ENCODE measurements at places on chromosomes 7 and 10.

DNA sequence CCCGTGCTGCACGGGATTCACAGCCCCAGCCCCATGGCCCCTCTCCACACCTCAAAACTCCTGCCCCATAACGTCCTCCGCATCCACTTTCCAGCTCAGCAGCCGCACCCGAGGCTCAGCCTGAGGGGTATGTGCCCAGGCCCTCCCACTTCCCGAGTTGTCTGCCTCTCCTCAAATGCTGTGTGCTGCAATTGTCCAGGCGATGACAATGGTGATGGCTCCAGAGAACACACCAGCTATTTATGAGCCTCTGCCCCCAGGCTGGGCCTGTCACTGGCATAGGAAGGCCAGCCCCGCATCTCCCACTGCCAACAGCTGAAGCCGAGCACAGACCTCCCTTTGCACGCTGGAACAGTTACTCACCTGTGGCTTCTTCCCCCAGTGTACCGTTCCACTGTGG, 2.4 kb upstream of the LDB3 start:
- no peak overlapping the region for H3K27ac ChIP-seq
- no peaks in the 10 kb centered on the region for H3K27me3 ChIP-seq
- no peaks in the 10 kb centered on the region for H3K36me3 ChIP-seq
- no peak overlapping the region for H3K4me3 ChIP-seq
- peaks cover 21% of the 10 kb centered on the region for H3K4me1 ChIP-seq

DNA sequence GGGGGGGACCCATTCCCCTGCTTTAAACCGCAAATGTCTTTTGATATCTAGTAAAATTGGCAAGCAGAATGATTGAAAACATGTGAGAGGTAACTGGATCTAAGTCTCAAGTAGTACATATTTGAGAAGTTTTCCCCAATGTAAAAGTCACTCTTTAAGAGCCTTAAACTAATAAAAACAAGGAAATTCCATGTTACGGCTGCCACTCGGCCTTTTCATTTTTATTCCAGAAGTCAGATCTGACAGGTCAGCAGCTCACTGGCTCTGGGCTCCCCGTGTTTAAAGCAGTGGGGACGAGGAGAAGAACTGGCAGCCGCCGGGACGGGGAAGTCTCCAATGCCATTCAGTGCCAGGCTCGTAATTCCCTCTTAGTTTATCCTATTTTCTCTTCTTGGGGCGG, 80.7 kb downstream of the CUX1 start:
- H3K36me3 ChIP-seq = no peaks in the 10 kb centered on the region
- H3K27me3 ChIP-seq = no peaks in the 10 kb centered on the region
- peak overlapping the region; percentile 41 for H3K27ac ChIP-seq
- peaks cover 73% of the 10 kb centered on the region for H3K4me1 ChIP-seq
- DNase-seq = no peak

DNA sequence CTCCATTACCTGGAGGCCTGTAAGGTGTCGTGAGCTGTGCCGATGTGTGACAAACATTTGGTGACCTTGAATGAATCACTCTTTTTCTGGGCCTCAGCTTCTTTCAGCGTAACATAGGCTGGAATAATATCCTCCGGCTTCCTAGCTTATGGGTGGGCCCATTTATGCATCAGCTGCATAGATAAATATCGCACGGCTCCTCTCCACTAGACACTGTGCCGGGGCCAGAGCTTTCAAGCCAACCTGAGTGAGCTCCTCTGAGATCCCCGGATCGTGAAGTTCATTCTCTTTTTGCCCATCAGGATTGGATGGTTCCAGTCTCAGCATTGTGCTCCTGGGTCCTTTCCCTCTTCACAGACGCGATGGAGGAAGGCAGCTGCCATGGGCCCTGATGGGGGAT, 574.3 kb upstream of the FOXK1 start:
- no peaks in the 10 kb centered on the region for H3K36me3 ChIP-seq
- no peak overlapping the region for H3K27ac ChIP-seq
- no peak overlapping the region for H3K4me3 ChIP-seq

DNA sequence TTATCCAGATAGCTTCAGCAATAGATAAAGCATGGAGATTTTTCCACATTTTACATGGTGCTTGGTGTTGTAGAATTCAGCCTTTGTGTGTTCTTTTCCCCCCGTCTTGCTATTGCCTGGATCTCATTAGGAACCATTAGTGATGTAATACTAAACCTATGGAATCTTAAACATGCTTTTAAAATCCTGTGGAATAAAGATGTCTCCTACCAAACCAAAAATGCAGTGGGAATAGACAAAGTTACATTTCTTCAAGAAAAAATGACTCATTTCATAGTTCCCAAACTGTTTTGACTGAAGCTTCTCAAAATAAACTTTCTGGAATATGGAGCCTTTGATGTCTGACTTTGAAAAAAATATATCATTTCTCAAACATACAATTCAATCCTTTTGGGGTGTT, 44.0 kb downstream of the CALD1 start:
- peaks cover 14% of the 10 kb centered on the region for H3K4me1 ChIP-seq
- H3K27ac ChIP-seq = no peak overlapping the region
- no peak for DNase-seq
- H3K4me3 ChIP-seq = no peak overlapping the region
- no peaks in the 10 kb centered on the region for H3K27me3 ChIP-seq

DNA sequence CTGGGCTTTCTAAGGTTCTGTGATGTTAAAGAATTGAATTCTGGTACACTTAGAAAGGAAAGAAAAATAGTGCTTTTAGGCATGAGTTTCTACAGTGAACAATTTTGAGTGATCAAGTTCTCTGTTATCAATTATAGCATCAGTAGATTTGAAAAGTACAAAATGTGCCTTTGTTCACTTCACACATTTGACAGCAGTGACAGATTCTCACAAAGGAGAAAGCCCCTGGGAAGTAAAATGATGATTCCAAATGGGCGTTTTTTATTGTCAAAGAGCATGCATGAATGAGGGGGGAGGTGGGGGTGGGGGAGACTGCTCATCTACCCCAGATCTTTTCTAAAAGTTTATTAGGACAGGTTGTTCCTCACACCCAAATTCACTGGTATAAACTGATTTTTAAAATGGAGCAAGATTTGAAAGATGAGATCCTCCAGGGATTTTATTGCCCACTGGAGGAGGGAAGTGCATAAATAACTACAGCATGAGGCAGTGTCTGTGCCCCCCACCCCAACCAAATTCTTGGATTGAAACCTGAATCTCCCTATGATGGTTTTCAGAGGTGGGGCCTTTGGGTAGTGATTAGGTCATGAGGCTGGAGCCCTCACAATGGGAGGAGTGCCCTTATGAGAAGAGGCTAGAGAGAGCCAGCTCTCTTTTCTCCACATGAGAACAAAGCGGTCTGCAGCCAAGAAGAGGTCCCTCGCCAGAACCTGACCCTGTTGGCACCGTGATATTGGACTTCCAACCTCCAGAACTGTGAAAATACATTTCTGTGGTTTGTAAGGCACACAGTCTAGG, 79.5 kb downstream of the AOAH start:
- no peak overlapping the region for H3K4me3 ChIP-seq
- H3K4me1 ChIP-seq = peaks cover 21% of the 10 kb centered on the region
- peak overlapping the region; percentile 73 for H3K27ac ChIP-seq
- H3K36me3 ChIP-seq = no peaks in the 10 kb centered on the region
- no peak for DNase-seq

GRCh38 chr7:36787933-36788378, 63.7 kb upstream of the AOAH start:
- no peaks in the 10 kb centered on the region for H3K27me3 ChIP-seq
- no peak overlapping the region for H3K27ac ChIP-seq
- peaks cover 11% of the 10 kb centered on the region for H3K4me1 ChIP-seq
- DNase-seq = no peak
- H3K36me3 ChIP-seq = no peaks in the 10 kb centered on the region
- H3K4me3 ChIP-seq = no peak overlapping the region

- DNase-seq = no peak
- no peaks in the 10 kb centered on the region for H3K36me3 ChIP-seq
- H3K4me3 ChIP-seq = no peak overlapping the region
- peaks cover 5% of the 10 kb centered on the region for H3K27me3 ChIP-seq
- H3K4me1 ChIP-seq = peaks cover 21% of the 10 kb centered on the region
These were observed 15.0 kb upstream of the PDLIM1 start for GRCh38 chr10:95305606-95306317.

- no peak for DNase-seq
- peaks cover 20% of the 10 kb centered on the region for H3K4me1 ChIP-seq
- H3K36me3 ChIP-seq = no peaks in the 10 kb centered on the region
- H3K27me3 ChIP-seq = peaks cover 20% of the 10 kb centered on the region
These were observed 189.3 kb upstream of the LYZL2 start for GRCh38 chr10:30818854-30819253.

DNA sequence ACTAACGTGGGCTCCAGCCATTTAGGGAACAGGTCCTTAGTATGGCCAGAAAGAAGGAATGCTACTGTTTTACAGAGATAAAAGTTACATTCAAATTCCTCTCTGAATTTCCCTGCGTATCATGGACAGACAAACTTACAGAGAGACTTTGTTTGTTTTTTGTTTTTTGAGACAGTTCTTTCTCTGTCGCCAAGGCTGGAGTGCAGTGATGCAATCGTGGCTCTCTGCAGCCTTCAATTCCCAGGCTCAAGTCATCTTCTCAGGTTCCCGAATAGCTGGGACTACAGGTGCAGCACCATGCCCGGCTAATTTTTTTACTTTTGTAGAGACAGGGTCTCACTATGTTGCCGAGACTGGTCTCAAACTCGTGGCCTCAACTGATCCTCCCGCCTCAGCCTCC, 64.5 kb upstream of the MPP7 start:
- H3K4me3 ChIP-seq = no peak overlapping the region
- no peaks in the 10 kb centered on the region for H3K36me3 ChIP-seq
- 0 out of 2 replicates have a peak, but pooled peaks cover 2% of the 10 kb centered on the region for H3K4me1 ChIP-seq
- no peak overlapping the region for H3K27ac ChIP-seq

- H3K36me3 ChIP-seq = no peaks in the 10 kb centered on the region
- no peak overlapping the region for H3K27ac ChIP-seq
- H3K4me3 ChIP-seq = no peak overlapping the region
- H3K27me3 ChIP-seq = no peaks in the 10 kb centered on the region
- peaks cover 17% of the 10 kb centered on the region for H3K4me1 ChIP-seq
- DNase-seq = peak; percentile 71
These were observed 216.1 kb upstream of the ZMIZ1 start for GRCh38 chr10:78852466-78853240.

GRCh38 chr7:127438836-127439235, 46.3 kb upstream of the ZNF800 start:
- H3K4me1 ChIP-seq = peaks cover 5% of the 10 kb centered on the region
- no peak overlapping the region for H3K27ac ChIP-seq
- no peak for DNase-seq
- no peak overlapping the region for H3K4me3 ChIP-seq
- no peaks in the 10 kb centered on the region for H3K36me3 ChIP-seq
- H3K27me3 ChIP-seq = peaks cover 18% of the 10 kb centered on the region

DNA sequence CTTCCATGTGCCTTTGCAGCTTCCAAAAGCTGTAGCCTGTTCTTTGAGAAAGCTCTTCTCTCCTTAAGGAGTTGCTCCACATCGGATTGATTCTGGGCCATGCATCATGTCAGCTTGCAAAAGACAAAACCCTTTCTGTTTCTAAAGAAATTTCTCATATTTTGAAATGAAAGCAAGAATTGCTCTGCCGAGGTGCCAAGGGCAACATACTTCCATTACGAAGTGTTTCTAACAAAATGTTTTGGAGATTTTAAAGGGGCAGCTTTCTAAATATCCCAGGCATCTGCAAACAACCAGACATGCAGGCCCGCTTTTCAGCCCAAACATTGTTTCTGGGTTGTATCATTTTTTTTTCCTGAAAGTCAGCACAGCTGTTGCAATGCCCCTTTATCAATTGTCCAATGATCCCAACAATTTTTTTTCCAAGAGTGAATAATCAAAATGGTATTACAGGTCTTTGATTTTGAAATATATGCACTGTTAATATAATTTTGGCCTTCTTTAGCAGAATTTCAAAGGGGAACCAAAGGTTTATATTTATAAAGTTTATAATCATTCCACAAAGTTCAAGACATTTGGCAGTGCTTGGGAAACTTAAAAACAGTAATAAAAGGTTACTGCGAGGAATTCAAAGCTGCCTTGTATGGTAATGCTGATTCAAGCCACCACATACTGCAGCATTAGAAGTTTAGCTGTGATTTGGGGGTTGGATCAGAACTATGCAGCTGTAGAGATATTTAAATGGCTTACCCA, 61.0 kb downstream of the TES start:
- no peak overlapping the region for H3K4me3 ChIP-seq
- no peak for DNase-seq
- no peaks in the 10 kb centered on the region for H3K27me3 ChIP-seq
- H3K36me3 ChIP-seq = no peaks in the 10 kb centered on the region
- peaks cover 14% of the 10 kb centered on the region for H3K4me1 ChIP-seq
- H3K27ac ChIP-seq = no peak overlapping the region

DNA sequence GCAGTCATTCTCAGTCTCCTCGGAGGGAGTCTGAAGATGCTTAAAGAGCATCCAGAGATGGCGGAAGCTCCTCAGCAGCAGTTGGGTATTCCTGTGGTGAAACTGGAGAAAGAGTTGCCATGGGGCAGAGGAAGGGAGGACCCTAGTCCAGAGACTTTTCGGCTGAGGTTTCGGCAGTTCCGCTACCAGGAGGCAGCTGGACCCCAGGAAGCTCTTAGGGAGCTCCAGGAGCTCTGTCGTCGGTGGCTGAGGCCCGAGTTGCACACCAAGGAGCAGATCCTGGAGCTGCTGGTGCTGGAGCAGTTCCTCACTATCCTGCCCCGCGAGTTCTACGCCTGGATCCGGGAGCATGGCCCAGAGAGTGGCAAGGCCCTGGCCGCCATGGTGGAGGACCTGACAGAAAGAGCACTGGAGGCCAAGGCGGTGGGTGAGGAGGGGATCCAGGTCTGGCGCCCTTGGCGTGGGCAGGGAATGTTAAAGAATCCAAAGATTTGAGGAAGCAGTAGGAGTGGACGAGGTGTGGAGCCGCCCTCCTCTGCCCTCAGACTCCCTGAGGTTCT, 2.9 kb downstream of the ZSCAN25 start:
- H3K4me1 ChIP-seq = peaks cover 11% of the 10 kb centered on the region
- peaks cover 60% of the 10 kb centered on the region for H3K36me3 ChIP-seq
- no peak overlapping the region for H3K27ac ChIP-seq
- H3K4me3 ChIP-seq = no peak overlapping the region
- no peaks in the 10 kb centered on the region for H3K27me3 ChIP-seq
- no peak for DNase-seq

- no peaks in the 10 kb centered on the region for H3K27me3 ChIP-seq
- DNase-seq = no peak
- peaks cover 5% of the 10 kb centered on the region for H3K36me3 ChIP-seq
- no peaks in the 10 kb centered on the region for H3K4me1 ChIP-seq
- no peak overlapping the region for H3K4me3 ChIP-seq
These were observed 106.6 kb downstream of the VIPR2 start for GRCh38 chr7:159038066-159038465.

DNA sequence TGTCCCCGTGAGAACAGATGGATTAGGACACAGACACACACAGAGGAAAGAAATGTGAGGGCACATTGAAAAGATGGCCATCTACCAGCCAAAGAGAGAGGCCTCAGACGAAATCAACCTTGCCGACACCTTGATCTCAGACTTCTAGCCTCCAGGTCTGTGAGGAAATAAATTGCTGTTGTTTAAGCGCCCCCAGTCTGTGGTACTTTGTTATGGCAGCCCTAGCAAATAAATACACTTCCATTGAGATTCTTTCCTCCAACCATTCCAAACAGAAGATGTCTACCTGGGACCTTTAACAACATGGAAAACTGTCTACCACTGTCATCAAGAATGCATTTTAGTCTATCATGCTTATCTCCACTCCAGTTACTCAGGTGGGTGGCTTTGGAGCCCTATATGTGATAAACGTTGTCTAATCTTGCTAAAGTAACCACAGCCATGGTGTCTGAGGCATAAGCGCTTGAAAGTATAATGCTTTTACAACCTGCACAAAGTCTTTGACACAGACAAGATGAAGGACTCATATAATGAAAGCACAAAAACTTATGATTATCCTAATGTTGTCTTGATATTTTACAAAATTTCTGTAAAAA, 244.3 kb downstream of the MTERF1 start:
- peaks cover 7% of the 10 kb centered on the region for H3K4me1 ChIP-seq
- H3K27ac ChIP-seq = no peak overlapping the region
- H3K36me3 ChIP-seq = no peaks in the 10 kb centered on the region
